ENCODE measurements at places on chromosomes 12 and 14.
A peak's percentile ranks its signal among the peaks of the same experiment; 100 is the strongest.

GRCh38 chr12:116130431-116130830 is 147.1 kb downstream of the MED13L start:
- no peak for DNase-seq

GRCh38 chr14:44265246-44265645 is 241.8 kb downstream of the FSCB start:
- DNase-seq: no peak

GRCh38 chr12:5402009-5402935 is 29.6 kb upstream of the NTF3 start:
- no peak for DNase-seq

GRCh38 chr12:81381951-81382350 is 304.1 kb downstream of the ACSS3 start:
- no peak for DNase-seq

GRCh38 chr14:99514552-99515300 is 33.5 kb downstream of the CCNK start:
- DNase-seq: no peak

DNA sequence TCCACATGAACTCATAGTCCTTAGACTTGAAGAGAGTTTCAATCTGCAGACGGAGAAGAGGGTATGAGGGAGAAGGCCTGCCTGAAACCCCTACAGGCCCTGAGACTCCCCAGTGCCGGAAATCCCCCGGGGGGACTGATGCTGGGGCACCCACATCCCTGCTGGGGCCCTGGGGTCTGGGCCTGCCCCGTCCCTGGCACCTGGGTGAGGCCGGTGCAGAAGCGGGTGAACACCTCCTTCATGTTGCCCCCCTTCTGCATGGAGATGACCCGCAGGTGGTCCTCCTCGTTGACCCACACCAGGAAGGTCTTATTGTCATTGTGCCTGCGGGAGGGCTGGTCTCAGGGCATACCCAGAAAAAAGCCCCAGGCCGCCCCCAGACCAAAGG is 2.4 kb downstream of the CKB start:
- no peak for DNase-seq

GRCh38 chr12:45768194-45768593 is 38.7 kb downstream of the ARID2 start:
- DNase-seq: no peak

- DNase-seq: peak; percentile 9
Measured at GRCh38 chr12:116697305-116697704, 40.6 kb downstream of the SPRING1 start.

DNA sequence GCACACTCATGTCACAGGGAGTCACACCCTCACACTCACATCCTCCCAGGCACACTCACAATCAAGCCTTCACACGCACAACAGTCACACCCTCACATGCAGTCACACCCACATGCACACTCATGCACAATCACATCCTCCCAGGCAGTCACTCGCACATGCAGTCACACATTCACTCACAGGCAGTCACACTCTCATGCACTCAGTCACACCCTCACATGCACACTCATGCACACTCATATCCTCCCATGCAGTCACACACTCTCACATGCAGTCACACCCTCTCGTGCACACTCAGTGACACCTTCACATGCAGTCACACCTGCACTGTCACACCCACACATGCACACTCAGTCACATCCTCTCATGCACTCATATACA is 12.3 kb downstream of the TMEM179 start:
- no peak for DNase-seq

DNA sequence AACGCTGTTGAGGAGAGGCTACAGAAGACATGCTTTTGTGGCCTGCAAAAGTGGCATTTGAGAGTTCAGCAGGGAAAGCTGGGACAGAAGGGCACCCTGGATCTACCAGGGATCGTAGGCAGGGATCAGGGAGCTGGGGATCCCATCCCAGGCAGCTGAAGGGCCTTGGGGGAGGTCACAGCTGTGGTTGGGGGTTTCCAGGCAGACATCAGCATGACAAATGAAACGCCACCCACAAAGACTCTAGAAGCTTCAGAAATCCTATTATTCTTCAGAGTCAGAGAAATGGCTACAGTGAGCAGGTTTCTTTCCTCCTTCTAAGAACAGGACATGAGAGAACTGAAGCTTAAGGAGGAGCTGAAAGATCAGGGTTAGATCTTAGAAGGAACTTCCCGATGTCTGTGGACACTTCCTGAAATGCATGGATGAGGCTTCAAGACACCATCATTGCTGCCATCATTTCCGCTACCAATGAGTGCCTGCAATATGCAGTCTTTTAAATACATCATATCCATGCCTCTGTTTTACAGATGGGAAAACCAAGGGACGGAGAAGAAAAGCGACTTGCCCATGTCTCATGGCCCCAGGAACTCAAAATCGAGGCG is 104.3 kb downstream of the RBM19 start:
- DNase-seq: no peak

DNA sequence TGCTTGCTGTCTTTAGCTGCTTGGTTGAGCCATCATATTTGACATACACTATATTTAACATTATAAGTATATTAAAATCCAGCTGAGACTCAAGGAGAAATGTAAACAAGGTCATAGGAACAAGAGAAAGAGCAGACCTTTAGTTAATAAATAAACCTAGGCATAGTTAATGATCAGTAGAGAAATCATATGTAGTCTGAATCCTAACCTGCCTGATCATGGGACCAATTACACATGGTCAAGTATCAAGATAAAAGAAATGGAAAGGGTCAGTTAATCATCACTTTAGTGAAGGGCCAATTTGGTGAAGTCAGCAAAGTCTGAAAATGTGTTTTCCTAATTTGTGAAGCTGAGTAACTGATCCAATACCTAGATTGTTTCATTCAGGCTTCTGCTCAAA is 7.5 kb downstream of the RNF212B start:
- no peak for DNase-seq

DNA sequence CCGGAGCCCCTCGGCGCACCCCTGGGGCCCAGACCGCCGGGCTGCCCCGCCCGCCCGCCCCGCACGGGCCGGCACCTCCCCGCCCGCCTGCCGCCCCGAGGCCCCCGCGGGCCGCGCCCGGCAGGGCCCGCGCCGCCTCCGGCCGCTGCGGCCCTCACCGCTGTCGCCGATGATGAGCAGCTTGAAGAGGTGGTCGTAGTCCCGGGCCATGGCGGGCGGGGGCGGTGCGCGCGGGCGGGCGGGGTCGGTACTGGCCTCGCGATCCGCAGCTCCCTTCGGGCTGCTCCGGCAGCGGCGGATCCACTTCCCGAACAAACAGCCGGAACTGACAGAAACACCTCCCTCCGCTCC is at the start of gene RAB35:
RAB35 (minus strand) TSS at position 313 of the 351 bp plus-strand sequence; CDS start at position 210, 103 bp downstream.
- no peak for DNase-seq

- DNase-seq: peak; percentile 62
Measured at GRCh38 chr12:94282675-94283074, 134.3 kb downstream of the PLXNC1 start.

DNA sequence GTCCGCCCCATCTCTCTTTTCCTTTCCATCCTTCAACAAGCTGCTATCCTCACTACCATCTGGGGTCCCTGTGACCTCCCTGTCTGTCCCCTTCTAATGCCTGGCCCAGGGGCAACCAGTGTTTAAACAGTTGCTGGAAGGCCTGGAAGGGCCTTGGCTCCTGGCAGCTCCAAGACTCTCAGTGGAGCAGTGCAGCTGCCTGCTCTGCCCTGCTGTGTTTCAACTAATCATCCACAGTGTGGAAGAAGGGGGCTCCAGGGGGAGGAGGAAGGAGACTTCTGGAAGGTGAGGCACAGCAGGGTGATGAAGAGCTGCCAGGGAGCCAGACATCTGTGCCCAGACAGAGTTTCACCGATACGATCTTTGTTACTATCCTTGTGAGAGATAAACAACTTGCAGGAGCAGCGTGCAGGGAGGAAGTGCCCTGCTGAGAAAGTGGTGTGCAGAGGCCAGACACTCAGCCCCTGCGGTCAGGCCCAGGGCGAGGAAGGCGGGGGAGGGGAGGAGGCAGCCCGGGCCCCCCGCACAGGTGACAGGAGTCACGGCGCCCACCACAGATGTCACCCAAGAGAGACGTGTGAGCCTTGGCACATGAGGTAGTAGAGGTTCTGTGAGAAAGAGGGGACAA is 1061.8 kb downstream of the BCL11B start:
- peak; percentile 84 for DNase-seq

DNA sequence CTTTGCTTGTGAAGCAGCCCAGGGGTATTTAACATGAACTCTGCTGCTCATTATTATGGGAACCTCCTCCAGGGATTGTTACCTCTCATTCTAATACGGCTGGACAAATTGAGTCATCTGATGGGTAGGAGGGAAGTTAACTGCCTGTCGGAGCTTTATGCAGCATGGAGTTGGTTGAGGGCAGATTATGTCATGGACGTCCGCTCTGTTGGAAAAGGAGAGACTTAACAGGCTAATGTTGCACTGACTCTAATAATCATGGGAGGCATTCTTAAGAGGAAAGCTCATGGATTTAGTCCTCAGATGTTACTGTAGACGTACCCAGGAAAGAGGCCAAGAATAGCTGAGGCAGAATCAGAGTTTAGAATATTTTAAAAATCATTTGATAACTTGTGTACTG is 9.9 kb downstream of the POP5 start:
- no peak for DNase-seq

- no peak for DNase-seq
Measured at GRCh38 chr12:124509300-124509675, 58.1 kb downstream of the NCOR2 start.

DNA sequence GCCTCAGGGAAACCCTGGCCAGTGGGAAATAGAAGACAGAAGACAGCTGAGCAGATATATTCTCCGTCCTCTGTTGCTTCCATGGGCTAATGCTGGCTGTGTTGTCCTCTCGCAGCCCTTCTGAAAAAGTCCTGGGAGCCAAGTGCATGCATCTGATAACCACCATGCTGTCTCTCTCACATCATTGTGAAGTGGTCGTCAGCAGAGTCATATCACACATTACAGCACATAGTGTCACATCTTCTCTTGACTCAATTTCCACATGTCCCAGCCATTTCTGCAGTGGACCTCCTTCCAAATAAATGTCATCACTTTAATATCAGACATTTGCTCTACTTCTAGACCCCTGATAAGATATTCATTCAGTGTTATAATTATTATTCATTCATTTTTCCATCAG is 3.8 kb downstream of the TAS2R20 start:
- DNase-seq: no peak

GRCh38 chr12:45292486-45293195 is 76.7 kb downstream of the ANO6 start:
- no peak for DNase-seq

- no peak for DNase-seq
Measured at GRCh38 chr12:45988264-45988663, 2.1 kb downstream of the SCAF11 start.

DNA sequence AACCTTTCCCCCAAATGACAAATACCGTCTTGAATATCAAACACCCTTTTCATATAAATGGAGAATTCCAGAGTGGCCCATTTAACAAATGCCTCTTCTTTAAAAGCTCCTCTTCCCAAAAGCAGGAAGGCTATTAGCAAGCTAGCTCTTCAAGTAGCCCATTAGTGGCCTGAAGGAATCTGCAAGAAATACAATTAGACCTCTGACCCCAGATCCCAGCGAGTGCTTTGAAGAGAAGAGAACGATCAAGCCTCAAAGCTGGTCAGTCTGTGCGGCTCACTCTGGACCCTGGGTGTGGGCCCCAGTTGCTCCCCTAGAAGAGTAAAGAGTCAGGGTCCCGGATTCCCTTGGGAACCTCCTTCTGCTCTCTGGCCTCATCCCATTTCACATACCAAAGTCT is 325.6 kb downstream of the NUAK1 start:
- no peak for DNase-seq

GRCh38 chr12:10241290-10241689 is 28.6 kb downstream of the GABARAPL1 start:
- DNase-seq: no peak

- no peak for DNase-seq
Measured at GRCh38 chr12:53733807-53734200, 6.6 kb upstream of the CALCOCO1 start.

GRCh38 chr14:69670093-69670492 is 58.7 kb downstream of the SUSD6 start:
- no peak for DNase-seq

GRCh38 chr14:92277031-92277430 is 45.9 kb upstream of the SLC24A4 start:
- DNase-seq: no peak

- DNase-seq: peak; percentile 8
Measured at GRCh38 chr12:31928246-31929026, 30.8 kb upstream of the RESF1 start.

- no peak for DNase-seq
Measured at GRCh38 chr14:64119980-64120379, 174.2 kb downstream of the ESR2 start.

GRCh38 chr12:99746538-99746937 is 99.0 kb downstream of the GARIN6 start:
- DNase-seq: no peak

- DNase-seq: no peak
Measured at GRCh38 chr12:122880155-122880667, 15.7 kb downstream of the VPS37B start.

- DNase-seq: no peak
Measured at GRCh38 chr12:51717326-51717925, 126.4 kb downstream of the SCN8A start.

- no peak for DNase-seq
Measured at GRCh38 chr12:58455136-58455535, 465.2 kb downstream of the LRIG3 start.

- DNase-seq: no peak
Measured at GRCh38 chr14:72434856-72435255, 459.0 kb downstream of the DPF3 start.

DNA sequence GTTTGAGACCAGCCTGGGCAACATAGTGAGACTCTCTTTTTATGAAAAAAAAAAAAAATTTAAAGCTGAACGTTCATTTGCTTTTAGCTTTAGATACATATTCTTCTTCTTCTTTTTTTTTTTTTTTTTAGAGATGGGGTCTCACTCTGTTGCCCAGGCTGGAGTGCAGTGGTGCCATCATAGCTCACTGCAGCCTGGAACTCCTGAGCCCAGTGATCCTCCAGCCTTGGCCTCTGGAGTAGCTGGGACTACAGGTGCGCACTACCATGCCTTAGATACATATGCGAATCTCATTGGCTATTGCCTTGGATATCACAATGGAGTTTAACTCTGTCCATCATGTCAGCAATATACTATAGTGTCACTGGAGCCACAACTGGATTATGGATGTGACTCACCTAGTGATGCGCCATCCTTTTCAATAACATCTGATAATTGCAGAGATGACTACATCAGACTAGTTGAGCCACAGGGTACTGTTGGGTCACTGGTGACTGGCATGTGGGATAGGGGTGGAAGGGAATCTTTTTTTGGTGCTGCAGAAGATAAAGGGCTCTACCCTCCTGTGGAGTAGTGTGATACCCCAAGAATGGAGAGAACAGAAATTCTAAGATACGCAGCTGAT is 2.7 kb upstream of the ADIPOR2 start:
- no peak for DNase-seq

- no peak for DNase-seq
Measured at GRCh38 chr12:3218228-3219171, 141.3 kb downstream of the TSPAN9 start.

- peak; percentile 48 for DNase-seq
Measured at GRCh38 chr12:120971299-120972180, 6.8 kb upstream of the HNF1A start.

GRCh38 chr12:95224202-95225170 is 6.9 kb downstream of the VEZT start:
- no peak for DNase-seq

- DNase-seq: no peak
Measured at GRCh38 chr14:74583689-74584434, 28.2 kb downstream of the LTBP2 start.

- DNase-seq: no peak
Measured at GRCh38 chr12:107431942-107432341, 253.7 kb upstream of the PWP1 start.

- DNase-seq: no peak
Measured at GRCh38 chr14:96146131-96146771, 58.4 kb upstream of the BDKRB2 start.

GRCh38 chr14:73665130-73665529 is 20.3 kb downstream of the DNAL1 start:
- no peak for DNase-seq
